Lower leg skin (tissue), 4 donors: ENCODE measurements at places on chromosomes 4 and X. TPM values are rescaled to one million over a fixed set of nuclear protein-coding genes. Genes with fewer than 3 reads are reported as not detected.

- no peak for DNase-seq
These were observed 6.3 kb upstream of the YIPF6 start for GRCh38 chrX:68492583-68492982.

DNA sequence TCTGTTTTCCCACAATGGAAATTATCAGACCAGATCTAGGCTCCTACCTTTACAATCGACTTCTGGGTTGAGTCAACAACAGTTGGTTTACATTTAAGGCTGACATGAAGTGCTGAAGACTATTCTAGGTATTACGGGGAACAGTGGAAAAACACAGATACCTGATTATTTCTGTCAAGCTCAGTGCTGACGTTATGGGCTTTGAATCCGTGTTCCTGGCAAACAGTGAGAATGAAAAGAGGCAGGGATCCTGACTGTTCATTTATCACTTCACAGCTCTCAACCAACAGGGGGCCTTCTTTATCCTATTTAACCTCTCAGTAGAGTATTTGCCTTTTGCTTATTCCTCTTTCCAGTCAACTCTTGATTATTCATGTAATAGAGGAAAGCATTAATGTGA is 43.1 kb downstream of the TMEM164 start:
- DNase-seq: no peak

DNA sequence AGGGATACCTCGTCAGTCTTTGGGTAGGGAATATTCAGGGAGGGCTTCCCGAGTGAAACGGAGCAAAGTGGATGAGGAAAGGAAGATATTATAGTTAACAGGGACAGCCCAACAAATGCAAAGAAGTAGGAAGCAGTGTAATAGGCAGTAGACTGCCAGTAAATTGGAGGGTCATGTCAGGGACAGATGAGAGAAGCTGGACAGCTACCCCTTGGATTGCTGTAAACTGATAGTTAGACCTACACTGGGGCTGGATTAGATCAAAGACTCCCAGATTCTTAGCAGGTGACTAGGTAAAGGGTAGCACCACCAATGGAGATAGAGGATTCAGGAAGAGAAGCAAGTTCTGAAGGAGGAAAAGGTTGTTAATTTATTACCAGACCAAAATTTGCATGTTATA is 48.0 kb downstream of the NPNT start:
- no peak for DNase-seq

DNA sequence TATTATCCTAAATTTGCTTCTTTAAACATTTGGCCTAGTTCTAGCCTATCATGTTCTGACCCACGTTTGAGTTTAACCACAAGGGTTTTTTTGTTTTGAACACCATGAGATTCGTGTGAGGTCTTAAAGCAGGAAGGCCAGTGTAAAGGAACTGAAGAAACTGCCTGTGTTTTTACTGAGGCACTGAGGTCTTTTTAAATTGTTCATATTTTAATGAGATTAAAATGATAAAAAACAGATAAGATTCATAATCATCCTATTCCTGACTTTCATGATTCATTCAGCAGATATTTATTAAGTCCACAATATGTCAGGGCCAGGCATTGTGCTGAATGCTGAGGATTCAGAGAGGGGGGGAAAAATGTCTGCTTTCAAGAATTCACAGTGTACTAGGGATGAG is 3.2 kb downstream of the RPS6KA3 start:
- no peak for DNase-seq

- DNase-seq: no peak
These were observed 54.2 kb downstream of the MOSPD2 start for GRCh38 chrX:14927401-14927800.

- no peak for DNase-seq
These were observed 357.4 kb downstream of the STIM2 start for GRCh38 chr4:27218013-27218412.

DNA sequence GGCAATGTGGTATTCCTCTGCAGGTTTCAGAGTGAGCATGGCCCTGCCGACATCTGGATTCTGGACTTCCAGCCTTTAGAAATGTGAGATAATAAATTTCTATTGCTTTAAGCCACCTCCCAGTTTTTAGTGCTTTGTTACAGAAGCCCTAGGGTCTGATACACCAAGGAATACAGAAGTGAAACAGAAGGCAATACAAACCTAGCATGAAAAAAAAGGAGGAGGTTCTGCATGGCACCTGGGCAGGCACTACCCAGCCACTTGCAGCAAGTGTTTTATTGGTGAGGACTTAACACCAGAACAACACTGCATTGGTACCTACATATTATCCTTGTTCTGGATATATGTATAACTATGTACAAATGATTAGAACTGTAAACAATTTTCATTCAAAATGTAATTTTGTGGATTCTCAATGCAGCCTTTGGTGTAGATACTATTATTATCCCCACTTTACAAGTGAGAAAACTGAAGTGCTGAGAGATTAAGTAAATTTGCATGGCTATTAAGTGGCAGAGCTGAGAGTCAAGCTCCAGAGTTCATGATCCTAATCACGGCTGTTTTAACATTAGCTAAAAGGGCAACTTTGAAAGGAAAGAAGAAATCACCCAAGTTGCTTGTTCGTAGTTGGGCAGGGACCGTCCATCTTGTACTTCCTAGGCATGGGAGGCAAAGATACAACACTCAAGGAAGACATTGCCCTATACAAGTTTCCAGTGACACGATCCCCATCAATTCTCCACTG is 71.8 kb downstream of the IL21 start:
- no peak for DNase-seq

GRCh38 chr4:151429957-151430570 is 21.1 kb downstream of the FHIP1A start:
- DNase-seq: no peak

DNA sequence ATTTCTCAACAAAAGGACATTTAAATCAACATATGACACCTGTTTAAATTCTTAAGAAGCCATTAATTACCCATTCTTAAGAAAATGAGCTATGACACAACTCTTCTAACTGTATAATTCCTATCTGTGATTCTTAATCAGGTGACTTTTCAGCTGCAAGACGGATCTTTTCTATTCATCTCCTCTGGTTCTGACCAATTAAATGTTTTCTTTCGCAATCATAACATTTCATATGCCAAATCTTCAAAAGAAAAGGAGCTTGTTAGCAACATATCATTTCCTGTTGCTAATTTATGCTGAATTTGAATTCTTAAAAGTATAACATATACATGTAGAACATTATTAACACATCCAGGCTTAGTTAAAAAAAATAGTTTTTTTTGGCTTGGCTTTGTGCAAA is 62.5 kb downstream of the SEL1L3 start:
- no peak for DNase-seq

DNA sequence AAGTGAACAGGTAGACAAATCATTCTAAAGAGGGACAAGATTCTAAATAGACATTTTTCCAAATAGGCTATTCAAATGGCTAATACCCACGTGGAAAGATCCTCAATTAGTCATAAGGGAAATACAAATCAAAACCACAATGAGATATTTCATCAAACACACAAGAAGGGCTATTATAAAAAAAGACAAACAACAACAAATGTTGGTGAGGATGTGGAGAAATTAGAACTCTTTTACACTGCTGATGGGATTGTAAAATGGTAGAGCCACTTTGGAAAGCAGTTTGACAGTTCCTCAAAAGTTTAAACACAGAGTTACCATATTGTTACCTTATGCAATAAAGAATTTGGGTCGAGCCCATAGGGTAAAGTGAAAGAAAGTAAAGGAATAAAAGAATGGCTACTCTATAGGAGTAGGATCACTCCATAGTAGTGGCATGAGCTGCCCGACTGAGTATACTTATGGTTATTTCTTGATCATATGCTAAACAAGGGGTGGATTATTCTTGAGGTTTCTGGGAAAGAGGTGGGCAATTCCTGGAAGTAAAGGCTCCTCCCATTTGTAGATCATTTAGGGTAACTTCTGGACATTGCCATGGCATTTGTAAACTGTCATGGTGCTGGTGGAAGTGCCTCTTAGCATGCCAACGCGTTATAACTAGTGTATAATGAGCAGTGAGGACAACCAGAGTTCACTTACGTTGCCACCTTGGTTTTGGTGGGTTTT is 58.9 kb upstream of the FAM9C start:
- DNase-seq: no peak

DNA sequence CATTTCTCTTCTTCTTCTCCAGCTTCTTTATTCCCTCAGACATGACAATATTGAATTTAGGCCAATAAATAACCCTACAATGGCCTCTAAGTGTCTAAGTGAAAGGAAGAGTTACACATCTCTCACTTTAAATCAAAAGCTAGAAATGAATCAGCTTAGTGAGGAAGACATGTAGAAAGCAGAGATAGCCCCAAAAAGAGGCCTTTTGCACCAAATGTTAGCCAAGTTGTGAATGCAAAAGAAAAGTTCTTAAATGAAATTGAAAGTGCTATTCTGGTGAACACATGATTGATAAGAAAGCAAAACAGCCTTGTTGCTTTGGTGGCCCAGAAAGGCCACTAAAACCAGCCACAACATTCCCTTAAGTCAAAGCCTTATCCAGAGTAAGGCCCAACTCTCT is 146.2 kb upstream of the HHIP start:
- no peak for DNase-seq

ADH1A gene
- total RNA-seq: not detected

MAGEC3 gene
- total RNA-seq: not detected

CTAG1B gene
- total RNA-seq: not detected

SPIN2A gene
- not detected for total RNA-seq

CACNA1F gene
- total RNA-seq: not detected

TEX11 gene
- not detected for total RNA-seq

AFP gene
- not detected for total RNA-seq

FAM120C gene
- total RNA-seq: 7.3 TPM

RHOXF2B gene
- not detected for total RNA-seq

PDE5A gene
- total RNA-seq: 12.2 TPM

LETM1 gene
- 35.4 TPM for total RNA-seq

NAA11 gene
- not detected for total RNA-seq

FOXR2 gene
- not detected for total RNA-seq
